Activated CD8-positive, alpha-beta memory T cell treated with anti-CD3 and anti-CD28 coated beads for 4 hours (primary cell): ENCODE measurements at places on chromosomes 5 and 9.
A peak's percentile ranks its signal among the peaks of the same experiment; 100 is the strongest.

DNA sequence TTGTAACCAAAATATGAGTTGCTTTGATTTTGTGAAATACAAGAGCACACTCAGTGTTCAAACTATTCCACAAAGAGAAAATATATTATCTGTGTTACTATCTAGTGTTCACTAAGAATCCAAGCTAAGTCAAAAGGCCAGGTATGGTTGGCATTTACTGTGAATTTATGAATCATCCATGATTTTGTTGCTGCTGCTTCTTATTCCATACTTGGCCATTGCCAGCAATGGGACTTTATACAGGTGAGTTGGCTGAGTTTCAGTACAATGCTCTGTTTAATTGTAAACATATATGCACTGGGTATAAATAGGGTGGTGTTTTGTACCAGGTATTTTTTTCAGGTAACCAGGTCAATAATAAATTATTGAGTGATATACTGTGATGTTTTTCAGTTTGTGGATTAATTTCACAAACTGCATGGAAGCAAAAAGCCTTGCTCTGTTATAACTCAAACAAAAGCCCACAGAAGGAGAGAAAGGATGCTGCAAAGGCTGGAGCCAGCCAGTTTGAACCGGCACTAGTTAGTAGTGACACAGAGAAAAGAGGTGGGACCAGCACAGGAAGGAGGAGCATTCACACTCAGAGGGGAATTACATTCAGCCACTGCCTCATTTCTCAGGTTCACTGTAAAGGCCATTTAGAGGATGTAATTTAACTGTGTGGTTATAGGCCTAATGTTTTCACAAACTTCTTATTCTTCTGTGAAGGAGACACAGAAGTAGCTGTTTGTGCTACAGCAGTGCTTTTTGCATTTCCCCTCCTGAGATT lies 381.8 kb downstream of the ADGRV1 start:
- DNase-seq = no peak

DNA sequence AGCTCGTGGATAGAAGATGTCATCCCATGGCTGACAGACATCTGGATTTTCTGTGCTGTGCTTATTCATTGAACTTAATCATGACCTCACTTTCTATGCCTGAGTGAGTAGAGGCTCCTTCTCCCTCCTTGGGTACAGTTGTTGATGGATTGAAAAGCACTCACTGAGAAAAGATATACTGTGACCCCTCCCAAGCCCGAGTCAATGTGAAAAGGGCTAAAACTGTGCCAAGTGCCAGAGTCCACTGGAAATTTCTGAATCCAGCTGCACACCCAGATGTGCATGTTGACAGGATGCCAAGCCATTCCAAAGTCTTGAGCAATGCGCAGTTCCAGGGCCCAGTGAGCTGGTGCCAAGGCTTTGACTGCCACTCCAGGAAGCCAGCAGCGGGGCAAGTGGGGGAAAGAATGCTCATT lies 473.0 kb downstream of the NTRK2 start:
- no peak for DNase-seq

- no peak for DNase-seq
Measured at GRCh38 chr5:76257225-76257833, 145.8 kb upstream of the IQGAP2 start.

DNA sequence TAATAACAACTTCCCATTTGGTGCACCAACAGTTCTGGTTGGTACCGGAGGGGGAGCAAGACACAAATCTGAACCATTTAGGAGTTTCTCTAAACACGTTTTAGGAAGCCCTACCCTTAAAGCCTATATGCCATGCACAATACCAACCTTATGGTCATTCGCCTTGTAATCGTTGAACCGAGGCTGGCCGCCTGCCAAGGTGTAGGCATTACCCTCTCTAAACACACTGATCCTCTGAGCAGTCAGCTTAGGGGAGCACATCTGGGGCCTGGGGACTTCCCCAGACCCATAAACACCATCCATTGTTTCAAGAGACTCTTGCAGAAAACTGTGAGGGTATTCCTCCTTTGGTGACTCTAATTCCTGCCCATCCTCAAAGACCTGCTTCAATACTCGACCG lies 328 bp downstream of the GRXCR2 start:
- no peak for DNase-seq

GRCh38 chr9:81718244-81718643 lies 28.9 kb upstream of the TLE1 start:
- DNase-seq = no peak

DNA sequence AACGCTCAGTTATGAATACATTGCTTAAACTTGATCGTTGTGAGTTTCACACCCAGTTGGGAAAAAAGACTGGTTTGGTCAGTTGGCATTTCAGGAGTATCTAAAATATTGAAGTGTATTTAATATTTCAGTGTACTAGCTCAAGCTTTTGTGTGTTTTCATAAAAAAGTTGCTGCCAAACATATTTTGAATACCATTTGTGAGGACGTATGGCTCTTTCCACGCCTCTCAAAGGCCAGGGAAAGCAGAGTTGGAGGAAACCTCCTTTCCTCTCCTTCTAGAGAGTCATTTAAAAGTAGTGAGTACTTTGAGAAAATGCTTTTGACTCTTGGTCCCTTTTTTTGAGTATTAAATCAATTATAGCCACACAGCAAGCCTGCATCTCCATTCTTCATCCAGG lies 43.2 kb upstream of the ANKRD33B start:
- no peak for DNase-seq

GRCh38 chr5:43231977-43232376 lies 40.0 kb downstream of the NIM1K start:
- DNase-seq = no peak

DNA sequence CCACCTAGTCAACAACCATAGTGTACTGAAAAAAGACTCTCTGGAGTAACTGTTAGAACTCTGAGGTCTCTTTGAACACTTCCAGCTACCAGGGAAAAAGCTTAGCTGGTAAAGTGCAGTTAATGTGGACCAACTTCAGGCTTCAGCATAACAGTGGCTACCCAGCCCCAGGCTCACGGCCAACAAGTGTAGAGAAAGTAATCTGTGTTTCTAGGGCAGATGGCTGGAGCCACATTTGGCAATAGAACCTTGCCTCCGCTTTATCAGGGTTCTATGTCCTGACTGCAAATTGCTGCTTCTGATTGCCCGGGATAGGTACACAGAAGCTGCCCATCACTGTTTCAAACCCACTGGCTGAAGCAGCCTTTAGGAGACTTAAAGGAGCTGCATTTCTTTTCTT lies 76.0 kb upstream of the SIMC1 start:
- DNase-seq = no peak

DNA sequence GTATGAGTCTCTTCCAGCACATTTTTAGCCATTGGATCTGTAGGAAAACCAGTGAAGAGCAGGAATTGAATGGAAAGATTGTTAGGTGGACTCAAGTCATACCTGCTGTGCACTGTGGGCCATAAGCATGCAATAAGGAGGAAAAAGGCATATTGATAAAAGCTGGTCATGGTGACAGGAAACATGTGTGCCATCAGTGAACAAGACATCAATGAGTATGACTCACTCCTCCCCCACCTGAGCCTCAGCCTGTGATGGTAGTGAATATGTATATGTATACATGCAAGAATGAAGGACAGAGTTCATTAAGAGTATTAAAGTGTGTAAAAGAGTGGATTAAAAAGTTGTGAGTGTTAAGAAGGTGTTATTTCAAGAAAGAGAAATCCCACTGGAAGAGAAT lies 164.5 kb downstream of the TMEM38B start:
- DNase-seq = no peak

DNA sequence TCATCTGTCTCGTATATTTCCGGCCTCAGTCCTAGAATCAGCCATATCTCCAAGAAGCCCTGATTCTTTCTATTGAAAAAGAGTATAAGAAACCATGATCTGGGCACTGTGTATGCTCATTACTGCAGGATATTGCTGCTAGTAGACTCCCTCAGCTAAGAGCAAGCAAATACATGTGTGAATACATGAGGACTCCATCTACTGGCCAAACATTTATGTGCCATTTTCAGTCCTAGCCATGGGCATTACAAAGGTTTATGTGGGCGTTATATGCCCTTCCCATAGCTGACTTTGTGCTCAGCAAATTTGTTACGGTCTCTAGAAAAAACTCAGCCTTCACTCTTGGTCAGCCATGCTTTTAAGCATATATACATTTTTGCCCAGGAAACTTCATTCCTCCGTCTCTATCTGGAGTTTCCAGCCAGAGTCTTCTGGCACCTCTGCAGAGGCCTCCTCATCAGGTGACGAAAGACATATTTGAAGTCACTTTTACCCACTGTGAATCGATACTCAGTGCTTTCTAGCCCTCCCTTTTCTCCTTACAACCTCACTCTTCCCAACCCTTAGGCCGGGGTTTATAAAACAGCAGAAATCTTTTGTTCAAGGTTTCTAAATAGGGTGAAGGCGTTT lies 1495.6 kb upstream of the CDH6 start:
- DNase-seq = no peak

DNA sequence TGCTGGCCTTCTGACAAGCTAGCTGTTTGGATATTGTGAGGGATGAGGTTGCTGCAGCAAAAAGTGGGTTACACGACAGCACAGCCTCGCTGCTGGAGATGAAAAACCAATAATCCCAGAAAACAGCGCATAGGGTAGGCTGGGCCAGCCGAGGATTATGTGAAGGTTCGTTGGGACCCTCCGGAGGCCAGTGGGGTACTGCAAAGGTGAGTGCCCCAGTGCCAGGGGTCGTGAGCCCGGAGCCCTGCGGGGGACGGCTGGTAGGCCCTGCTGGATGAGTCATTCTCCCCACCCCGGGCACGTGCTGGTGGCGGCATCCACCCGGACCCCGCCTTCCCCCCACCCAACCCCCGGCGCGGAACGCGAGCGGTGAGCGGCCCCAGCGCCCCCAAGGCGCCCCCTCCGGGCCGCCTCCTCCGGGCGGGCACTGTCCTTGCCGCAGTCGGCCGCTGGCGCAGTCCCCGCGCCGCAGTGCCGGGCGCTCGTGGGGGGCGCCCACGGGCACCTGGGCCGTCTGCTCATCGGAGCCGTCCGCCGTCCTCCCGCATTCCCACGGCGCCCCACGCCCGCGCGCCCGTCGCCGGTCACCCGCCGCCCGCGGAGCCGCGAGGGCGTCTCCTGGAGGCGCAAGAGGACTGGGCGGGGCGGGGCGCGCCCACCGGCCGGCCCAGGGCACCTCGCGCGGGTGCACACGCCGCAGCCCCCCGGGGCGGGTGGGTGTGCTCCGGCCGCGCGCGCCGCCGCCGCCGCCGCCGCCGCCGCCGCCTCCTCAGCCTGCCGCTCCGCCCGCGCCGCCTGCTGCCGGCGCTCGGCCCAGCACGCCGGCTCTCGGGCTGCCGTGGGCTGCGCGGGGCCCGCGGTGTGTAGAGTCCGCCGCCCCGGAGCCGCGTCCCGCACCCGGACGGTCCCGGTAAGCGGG lies at the start of gene PHF24:
Gene PHF24 (plus strand): TSS at position 794 of the 919 bp plus-strand sequence. CDS start 13,014 bp downstream, outside the sequence.
- DNase-seq = peak; percentile 14

DNA sequence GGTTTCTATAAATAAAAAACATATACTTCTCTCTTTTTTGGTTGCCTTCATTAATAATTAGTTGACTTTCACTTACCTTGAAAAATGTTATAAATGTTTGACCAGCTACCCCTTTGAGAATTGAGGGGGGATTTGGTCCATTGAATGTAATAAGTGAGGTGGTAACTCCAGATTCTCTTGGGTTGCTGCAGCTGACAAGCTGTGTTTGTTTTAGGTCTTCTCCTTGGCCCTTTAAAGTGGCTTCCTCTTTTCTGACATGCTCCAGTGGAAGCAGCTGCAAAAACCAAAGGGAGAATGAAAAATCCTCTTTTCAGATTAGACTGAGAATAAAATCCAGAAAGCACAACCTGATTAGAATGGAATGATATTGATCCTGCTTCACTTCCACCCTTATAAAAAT lies 410.5 kb downstream of the TMEM38B start:
- no peak for DNase-seq

GRCh38 chr9:125103770-125104460 lies 39.4 kb downstream of the SCAI start:
- no peak for DNase-seq

GRCh38 chr5:40221796-40222195 lies 457.9 kb upstream of the PTGER4 start:
- no peak for DNase-seq

DNA sequence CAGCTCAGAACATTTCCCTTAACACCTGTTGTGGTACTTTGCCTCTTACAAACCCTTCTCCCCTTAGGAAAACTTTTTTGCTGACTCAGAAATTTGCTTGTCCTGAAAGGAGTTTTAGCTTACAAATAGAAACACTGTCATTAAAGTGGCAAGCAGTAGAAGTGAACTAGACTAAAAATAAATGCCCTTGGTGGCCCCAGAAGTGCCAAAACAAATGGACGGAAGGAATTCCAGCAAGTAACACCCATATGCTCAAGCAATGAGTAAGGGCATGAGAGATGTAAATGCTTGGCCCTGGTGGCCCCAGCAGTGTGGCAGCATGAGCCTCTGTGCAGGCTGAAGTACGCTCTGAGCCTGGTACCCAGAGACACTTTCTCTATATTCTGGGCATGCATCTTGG lies 8.6 kb downstream of the VLDLR start:
- DNase-seq = no peak

DNA sequence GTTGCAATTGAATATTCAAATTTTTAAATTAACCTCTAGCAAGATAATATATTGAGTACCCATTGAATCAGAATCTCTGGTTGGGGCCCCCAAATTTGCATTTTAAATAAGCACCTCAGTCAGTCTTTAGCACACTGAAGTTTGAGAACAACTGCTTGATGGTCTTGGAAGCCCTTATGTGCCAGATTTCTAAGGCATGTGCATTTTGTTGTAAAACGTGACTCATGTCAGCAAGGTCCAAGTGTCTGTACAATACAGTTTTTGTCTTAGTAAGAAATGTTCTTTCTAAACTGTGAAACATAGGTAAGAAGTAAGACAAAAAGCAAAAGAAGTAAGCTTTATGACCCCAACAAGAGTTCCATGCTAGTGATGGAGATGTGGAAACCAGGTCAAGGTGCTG lies 59.1 kb upstream of the PHF2 start:
- DNase-seq = no peak

DNA sequence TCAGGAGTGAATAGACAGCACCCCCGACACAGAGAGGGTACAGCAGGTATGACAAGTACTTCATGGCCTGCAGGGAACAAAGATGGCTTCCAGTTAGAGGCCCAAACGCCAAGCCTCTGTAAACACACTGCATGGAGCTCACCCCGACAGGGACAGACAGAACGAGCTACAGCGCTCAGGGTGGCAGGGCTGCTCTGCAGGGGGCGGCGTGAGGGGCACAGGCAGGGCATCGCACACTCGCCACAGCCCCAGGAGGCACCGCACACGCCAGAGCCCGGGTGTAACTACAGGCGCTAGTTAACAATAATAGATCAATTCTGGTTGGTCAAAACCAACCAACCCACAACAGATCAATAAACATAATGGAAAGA lies 21.1 kb downstream of the CLPTM1L start:
- DNase-seq = no peak

DNA sequence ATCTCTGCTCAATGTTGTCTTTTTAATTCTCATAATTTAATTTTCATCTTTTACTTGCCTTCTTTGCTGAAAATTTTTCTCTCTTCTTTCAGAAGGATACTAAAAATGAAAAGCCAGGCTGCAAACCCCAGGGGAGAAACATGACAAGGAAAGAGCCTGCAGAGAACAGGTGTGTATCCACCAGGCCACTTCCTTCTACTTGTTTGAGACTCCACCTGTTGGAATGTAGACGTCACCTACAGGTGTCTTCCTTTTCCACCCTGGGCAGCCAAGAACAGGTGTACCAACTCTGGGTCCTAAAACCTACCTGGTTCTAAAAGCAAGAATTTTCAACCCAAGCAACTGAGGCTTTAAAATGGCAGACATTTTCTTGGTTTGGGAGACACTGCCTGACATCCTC lies 166.8 kb downstream of the ATP10B start:
- no peak for DNase-seq

- DNase-seq = no peak
Measured at GRCh38 chr5:177043958-177044357, 21.5 kb downstream of the ZNF346 start.

GRCh38 chr5:82320966-82321365 lies 42.8 kb upstream of the RPS23 start:
- no peak for DNase-seq

GRCh38 chr9:99762470-99762869 lies 59.2 kb upstream of the NR4A3 start:
- DNase-seq = no peak
